Bone marrow (tissue), 2 donors: ENCODE measurements at places on chromosomes 12 and 14.
A peak's percentile ranks its signal among the peaks of the same experiment; 100 is the strongest.

DNA sequence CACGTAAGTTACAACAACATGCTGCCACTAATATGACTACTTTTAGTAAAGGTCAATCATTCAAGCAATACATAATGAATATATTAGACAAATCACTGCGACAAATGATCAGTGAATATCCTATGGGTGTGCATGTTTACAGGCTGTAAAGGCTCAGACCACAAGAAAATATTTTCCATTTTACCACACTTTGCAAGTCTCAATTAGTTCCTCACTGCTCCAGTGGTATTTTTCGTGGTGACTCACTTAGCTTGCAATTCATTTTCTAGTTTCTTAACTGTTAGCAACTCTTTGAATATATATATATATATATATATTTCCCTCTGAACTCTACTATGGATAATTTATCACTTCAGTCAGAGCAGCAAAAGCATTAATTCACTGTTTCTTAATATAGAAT, 96.9 kb downstream of the EML5 start:
- DNase-seq: no peak

GRCh38 chr14:68405961-68406360, 386.9 kb downstream of the ZFP36L1 start:
- DNase-seq: no peak

DNA sequence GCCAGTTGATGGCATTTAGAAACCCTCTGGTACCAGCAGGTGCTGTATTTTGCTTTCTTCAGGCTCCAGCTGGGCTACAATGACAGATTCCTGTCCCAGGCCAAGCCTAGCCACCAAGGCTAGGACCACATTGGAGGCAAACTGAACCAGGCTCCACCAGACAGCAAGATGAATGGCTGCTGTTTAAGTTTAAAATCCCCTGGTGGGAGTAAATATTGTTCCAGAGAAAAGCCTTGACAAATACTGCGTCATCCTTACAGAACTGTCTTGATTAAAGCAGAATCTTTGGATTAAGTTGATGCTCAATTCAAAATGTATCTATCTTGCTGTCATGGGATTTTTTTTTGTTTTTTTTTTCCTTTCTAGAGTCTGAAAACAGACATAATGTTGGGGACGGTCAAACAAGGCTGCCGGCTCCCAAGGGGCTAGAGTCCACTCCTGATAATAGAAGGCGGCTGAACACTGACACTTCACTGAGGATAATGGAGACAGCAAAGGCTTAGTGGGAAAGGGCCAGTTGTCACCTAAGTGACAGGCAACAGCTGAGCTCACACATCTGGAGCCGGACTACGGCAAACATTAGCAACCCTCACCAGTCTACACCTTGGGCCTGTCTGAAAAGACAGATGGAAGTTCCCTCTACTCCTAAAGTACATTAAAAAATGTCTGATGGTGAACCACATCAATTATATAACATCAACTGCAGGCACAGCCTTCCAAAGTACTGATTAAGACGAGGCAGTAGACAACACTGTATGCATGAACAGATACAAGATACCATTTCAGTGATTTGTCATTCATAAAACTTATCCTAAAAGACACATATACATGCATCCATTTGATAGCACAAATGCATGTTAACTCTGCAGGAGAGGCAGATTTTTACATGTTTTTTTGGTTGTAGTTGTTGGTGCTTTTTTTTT, 1.7 kb downstream of the PRICKLE1 start:
- DNase-seq: no peak

- peak; percentile 15 for DNase-seq
Observed at GRCh38 chr14:103418481-103418818, 33.2 kb downstream of the MARK3 start.

GRCh38 chr14:103762541-103762940, 46.9 kb downstream of the ZFYVE21 start:
- no peak for DNase-seq

- DNase-seq: no peak
Observed at GRCh38 chr12:18966954-18967353, 162.6 kb upstream of the PLEKHA5 start.

GRCh38 chr14:70086685-70087379, 101.9 kb downstream of the SLC8A3 start:
- DNase-seq: peak; percentile 47

- no peak for DNase-seq
Observed at GRCh38 chr12:41367726-41368405, 179.7 kb downstream of the PDZRN4 start.

DNA sequence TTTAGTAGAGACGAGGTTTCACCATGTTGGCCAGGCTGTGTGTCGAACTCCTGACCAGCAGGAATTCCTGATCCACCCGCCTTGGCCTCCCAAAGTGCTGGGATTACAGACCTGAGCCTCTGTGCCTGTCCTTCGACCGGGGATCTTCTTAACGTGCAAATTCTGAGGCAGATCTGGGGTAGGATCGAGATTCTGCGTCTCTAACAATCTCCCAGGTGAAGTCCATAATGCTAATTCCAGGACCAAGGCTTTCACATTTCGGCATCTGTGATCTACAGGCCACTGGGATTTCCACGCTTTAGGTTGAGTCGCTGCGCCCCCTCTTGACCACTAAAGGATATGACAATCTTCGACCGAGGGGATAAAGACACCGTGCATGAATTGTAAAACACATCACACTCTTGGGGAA, 24.8 kb downstream of the FOS start:
- DNase-seq: peak; percentile 21

DNA sequence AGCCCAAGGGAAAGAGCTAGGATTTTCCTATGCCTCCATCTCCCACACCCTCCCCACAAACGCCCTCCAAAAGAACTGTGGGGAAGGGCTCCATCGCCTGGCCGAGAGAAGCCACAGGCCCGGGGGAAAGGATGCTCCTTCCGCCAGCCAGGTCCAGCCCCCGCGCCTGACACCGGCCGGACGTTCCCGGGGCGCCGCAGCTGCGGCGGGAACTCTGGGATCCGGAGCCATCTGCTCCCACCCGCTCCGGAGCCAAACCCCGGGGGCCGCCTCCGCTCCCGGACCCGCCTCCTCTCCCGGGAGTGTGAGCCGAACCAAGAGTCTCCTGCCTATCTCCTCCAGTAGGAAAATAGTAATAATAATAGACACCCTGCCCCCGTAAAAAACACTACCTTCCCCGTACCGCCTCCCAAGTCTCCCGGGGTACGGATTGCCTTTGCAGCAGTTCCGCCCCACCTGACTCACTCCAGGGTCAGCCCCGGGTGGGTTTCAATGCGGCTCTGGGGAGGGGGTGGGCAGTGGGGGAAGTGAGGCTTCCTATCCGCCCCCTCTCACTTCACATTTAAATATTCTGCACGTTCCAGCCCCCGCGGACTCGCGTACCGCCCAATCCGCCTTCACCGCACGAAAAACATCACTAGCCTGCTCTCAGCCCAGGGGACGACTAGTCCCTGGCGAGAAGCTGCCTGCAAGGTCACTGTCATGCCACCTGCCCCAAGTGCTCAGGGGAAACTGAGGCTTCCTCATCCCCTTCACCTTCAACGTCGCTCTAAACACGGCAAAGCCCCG, 2.4 kb downstream of the AGAP2 start:
- no peak for DNase-seq

DNA sequence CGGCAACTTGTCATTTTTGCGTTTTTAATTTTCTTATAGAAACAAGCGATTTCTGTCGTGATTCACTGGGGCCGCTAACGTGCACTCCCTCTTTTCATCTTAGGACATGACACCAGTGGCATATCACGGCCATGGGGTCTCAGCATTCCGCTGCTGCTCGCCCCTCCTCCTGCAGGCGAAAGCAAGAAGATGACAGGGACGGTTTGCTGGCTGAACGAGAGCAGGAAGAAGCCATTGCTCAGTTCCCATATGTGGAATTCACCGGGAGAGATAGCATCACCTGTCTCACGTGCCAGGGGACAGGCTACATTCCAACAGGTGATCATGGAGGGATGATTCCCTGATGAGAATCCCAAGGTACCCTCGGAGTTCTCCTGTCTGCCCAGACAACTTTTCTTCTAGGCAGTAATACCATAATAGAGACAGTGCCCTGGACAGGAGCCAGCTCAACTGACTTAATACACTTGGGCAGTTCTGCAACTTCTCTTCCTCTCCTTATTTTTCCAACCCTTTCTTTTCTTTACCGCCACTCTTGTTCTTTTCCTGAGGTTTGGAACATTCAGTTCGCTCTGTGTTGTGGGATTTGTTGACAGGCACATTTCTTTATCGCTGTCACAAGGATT, 821 bp downstream of the TMEM106C start:
- no peak for DNase-seq

DNA sequence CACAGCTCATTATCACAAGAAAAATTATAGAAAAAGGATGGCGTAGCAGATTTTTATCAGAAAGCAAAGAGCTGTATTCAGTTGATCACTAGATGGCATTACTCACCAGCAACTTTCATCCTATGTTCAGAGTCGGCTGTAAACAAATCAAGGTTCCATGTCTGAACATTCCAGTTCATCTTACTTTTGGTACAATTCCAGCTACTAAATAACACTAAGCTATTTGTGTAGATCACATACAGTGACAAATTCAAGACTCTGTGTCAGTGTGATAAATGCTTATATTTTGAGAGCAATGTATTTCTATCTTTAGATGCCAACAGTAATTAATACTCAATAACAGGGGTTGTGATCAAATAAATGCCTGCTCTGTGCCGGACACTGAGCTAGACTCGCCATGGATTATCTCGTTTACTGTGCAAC, 30.1 kb downstream of the NRDE2 start:
- no peak for DNase-seq

DNA sequence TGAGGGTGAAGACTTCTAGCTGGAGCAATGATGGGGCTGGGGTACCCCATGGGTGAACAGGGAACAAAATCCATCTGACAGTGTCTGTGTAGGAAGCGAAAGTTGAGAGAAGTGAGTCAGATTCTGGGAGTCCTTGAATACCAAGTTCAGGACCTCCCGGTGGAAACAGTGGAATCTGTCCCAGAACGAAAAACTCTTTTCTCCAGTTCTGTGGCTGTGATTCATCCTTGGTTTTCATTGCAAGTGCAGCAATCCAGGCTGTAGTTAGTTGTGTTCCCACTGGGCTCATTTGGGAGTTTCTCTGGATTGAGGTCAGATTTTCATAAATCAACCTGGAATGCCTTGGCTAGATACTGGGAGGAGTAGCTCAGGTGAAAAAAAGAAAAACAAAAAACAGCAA, 120.7 kb downstream of the C12orf75 start:
- DNase-seq: no peak

GRCh38 chr12:3527181-3527580, 36.2 kb downstream of the PRMT8 start:
- no peak for DNase-seq

- DNase-seq: no peak
Observed at GRCh38 chr14:100132161-100132902, 27.1 kb downstream of the DEGS2 start.

DNA sequence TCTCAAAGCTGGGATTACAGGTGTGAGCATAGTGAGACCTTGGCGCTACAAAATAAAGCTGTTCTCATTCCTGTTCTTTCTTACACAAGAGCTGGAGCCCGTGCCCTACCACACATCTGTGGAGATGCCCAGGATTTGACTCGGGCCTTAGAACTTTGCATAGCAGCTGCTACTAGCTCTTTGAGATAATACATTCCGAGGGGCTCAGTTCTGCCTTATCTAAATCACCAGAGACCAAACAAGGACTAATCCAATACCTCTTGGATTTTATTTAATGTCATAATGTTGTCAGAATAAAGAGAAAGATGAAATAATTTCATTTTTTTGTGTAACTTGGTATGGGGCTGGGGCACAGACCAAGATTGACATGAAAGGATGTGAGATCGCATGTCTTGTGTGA, 7.6 kb downstream of the PNP start:
- DNase-seq: no peak

GRCh38 chr12:79692860-79693577, 2.3 kb upstream of the PAWR start:
- DNase-seq: no peak

GRCh38 chr12:99759444-99759843, 111.9 kb downstream of the GARIN6 start:
- DNase-seq: no peak

GRCh38 chr14:58129208-58129607, 22.8 kb downstream of the ARMH4 start:
- DNase-seq: no peak

DNA sequence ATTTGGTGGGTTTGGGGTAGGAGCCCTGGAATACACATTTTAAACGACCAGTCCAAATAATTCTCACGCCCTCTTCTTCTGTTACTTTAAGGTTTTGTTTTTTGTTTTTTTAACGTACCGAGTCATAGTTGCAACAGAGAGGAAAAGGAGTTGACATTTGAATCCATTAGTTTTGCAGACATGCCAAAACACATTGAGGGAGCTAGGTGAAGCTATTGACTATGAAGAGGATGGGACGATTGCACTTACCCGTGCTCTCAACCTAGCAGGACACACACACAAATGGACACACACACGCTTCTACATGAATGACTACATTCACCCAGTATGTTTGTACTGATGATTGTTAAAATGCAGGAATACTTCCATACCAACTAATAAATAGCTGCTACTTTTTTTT, 54.3 kb upstream of the CIT start:
- no peak for DNase-seq

- no peak for DNase-seq
Observed at GRCh38 chr14:64970776-64971477, 1.2 kb downstream of the RAB15 start.

GRCh38 chr14:89095036-89095435, 270.6 kb downstream of the TTC8 start:
- no peak for DNase-seq

- no peak for DNase-seq
Observed at GRCh38 chr14:68393259-68393658, 399.6 kb downstream of the ZFP36L1 start.

DNA sequence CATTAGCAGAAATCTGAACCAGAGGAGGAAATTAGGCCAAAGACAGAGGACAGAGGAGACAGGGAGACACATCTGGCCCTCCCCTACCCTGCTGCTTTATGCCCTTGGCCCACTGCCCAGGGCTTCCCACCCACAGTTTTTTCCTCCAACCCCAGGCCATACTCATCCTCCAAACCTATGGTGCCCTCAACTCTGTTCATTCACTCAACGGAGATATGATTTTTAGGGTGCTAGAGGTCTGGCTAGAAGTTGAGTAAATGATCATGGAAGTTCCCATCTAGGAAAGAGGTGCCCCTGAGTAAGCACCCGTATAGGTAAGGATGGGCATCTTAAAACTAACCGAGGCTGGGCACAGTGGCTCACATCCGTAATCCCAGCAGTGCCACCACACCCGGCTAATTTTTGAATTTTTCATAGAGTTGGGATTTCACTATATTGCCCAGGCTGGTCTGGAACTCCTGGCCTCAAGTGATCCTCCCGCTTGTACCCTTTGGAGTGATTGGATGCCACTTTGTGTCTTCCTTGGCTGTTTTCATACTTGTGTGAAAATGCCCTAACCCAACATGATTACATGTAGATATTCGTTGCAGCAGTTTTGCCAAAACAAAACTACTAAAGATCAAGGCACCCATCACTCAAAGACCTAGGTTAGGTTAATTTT, 4.4 kb downstream of the KRT18 start:
- DNase-seq: no peak
